ENCODE measurements at places on chromosomes 5 and 9.
A peak's percentile ranks its signal among the peaks of the same experiment; 100 is the strongest.

DNA sequence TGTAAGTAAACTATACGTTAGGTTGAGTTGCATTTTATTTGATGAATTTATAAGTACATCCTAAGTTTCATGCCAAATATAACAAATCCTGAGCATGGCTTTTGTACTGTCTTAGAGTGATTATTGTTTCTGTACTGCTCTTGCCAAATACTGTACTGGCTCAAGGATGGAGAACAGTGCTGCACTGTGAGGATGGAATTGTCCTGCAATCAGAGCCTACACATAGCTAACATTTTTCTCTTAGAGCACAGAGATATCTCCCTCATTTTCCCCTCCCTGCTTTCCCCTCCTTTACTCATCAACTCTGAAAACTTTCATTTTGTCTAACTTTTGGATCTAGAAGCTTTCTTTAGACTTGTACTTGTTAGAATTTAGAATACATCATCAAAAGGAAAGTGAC lies 28.3 kb downstream of the LRRC70 start:
- no peak for DNase-seq

DNA sequence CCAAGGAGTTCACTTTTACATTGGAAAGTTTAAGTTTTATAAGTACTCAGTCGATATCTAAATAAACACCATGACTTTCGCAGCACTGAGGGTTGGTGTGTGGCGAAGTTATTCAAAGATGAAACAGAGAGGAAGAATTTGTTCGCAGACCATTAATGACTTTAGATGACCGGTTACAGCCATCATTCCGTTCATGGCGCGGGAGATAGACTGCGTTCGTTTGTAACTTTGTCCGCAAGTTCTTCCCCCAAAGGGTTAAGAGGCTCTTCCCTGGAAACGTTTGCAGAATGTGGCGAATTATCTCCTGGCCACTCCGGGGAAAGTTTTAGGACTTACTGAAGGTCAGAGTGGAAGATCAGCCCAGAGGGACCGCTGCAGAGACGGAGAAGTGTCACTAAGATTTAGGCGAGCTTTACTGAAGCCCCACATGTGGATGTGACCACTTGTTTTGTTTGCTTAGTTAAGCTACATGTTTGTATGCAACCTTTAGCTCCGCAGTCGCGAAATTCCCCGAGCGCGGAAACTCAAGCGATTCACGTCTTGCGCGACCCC lies 2.2 kb upstream of the FOXD1 start:
- DNase-seq: no peak

- DNase-seq: no peak
Observed at GRCh38 chr5:139748505-139748826, 47.1 kb upstream of the PSD2 start.

- no peak for DNase-seq
Observed at GRCh38 chr9:134226221-134226930, 62.0 kb upstream of the RNU6ATAC start.

DNA sequence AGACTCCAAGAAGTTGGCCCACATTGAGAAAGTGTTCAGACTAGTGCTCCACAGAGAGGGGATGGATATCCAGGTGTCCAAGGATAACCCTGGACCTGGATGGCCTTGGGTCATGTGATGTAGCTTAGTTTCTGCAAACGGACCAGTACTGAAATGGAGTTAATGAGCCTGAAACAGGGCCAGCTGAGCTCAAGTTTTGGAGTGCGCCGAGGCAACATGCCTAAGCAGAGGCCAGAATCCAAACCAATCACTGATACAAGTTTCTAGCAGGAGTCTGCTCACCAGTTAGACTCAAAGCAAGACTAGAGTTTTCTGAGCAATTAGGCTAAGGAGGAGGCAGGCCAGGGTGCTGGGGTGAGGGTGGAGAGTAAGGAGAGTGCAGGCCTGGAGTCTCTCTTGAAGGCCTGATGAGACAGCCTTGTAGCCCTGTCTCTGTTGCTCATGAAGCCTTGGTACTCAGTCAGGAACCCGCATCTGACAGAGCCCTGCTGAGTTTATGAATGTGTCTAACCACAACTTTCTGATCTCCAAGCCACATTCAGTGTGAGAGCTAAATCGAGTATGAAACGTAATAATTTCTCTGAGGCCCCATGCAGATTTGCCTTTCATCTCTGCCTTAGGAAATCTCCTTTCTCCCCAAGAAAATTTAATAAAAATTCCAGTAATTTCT lies 68.9 kb upstream of the EQTN start:
- no peak for DNase-seq

GRCh38 chr9:90333226-90333625 lies 309.4 kb downstream of the DIRAS2 start:
- DNase-seq: no peak

DNA sequence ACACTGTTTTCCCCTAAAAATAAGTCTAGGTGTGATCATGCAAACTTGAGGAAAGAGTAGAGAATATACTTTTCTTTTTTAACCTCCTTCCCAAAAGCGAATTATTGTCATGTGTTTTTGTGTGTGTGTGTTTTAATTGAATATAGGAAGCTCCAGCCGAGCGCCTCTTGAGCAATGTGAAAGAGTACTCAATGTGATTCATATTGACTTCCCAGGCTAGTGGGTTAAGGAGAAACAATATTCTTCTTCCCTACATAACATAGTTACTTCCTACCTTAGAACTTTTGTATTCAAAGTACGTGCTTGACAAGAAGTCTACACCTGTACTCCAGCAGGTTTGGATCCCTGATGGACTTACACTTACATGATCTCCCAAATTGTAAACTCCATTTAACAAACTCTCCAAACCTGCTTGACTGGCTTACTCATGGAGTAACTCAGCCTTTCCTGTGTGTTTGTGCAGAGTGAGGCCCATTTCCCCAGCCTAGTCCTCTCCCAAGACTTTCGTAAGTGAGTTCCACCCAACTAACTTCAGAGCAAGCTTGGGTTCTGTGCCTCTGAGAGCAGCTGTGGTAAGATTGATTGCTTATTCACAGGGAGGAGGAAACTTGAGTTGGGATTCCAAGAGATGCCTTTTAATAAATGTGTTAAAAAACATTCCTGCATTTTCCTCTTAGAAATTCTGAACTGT lies 9.3 kb downstream of the SLC28A3 start:
- DNase-seq: no peak

- peak; percentile 46 for DNase-seq
Observed at GRCh38 chr9:124774129-124774978, 2.6 kb upstream of the OLFML2A start.

GRCh38 chr9:16417749-16418148 lies 452.7 kb downstream of the BNC2 start:
- no peak for DNase-seq

DNA sequence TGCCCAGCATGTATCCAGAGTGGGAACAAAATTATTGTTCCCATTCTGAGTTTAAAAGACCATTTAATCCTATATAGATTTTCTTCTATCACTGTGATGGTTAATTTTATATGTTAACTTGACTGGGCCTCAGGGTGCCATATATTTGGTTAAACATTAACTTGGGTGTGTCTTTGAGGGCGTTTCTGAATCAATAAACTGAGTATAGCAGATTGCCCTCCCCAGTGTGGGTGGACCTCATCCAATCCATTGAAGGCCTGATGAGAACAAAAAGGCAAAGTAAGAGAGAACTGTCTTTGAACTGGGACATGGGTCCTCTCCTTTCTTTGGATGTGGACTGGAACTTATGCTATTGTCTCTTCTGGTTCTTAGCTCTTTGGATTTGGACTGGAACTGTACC lies 17.3 kb downstream of the RIOK2 start:
- no peak for DNase-seq

GRCh38 chr5:149580808-149581191 lies 498 bp upstream of the ARHGEF37 start:
- no peak for DNase-seq

DNA sequence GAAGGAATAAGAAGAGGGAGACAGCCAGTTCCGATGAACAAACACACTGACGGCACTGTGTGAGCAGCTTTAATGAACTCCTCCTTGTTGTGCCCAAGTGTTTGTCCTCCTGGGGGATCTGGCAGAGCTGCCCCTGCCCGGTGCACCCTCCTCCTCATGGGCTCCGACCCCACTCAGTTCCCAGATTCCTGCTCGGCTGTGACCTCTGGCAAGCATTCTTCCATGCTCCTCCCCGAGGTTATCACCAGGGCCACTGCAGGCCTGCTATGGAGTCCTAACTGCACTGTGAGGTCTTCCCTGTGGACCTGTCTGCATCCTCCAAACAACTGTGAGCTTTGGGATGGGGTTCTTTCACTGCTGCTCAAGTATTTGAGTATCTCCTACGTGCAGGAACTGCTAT lies 142.2 kb downstream of the DCP2 start:
- no peak for DNase-seq

DNA sequence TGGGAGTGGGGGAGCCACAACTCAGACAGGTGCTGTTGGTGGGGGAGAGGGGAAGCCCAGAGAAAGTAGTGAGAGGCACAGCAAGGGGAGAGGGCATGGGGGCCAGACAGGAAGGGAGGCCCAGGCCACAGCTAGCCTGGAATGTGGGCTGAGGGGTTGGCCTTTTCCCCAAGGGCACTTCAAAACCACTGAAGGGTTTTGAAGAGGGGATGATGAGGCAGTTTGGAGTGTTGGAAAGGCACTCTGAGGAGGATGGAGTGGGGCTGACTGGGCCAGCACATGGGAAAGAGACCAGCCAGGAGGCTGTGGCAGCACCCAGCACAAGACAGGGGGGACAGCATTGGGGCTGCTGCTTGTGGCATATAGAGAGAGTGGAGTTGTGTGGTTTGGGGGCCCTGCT lies 3.8 kb downstream of the PSD2 start:
- no peak for DNase-seq

- no peak for DNase-seq
Observed at GRCh38 chr5:29051509-29051908, 2013.1 kb upstream of the CDH9 start.

DNA sequence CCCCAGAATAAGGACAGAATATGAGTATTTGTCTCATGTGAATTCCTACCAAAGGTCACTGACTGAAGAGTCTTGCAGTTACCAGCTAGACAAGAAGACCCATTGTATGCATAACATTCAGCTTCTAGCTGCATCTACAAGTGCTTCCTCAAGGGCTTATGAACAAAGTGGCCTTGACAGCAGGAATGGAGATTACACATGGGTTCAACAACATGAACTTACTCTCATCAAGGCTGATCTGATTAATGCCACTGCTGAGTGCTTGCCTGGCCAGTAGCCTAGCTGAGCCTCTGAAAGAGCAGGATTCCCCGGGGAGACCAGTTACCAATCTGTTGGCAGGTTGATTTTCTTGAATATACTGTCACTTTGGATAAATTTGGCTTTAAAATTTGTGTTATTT lies 76.7 kb upstream of the CHD1 start:
- DNase-seq: no peak

DNA sequence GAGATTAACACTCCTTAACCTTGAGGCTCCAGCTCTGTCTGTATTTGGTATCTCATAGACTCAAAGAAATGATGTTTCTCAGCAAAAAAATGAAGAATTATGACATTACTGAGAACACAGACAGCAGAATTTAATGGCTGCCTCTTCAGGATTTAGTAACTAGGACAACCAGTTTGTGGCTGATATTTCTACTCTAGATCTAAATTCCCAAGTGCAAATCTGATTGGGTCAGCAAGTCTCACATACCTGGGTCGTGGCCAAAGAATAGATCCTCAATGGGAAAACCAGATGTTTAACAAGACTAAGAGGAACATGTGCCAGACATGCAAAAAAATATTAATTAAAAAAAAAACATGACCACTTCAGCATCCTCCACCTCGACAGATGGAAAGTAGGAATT lies 608.9 kb downstream of the DTWD2 start:
- no peak for DNase-seq

DNA sequence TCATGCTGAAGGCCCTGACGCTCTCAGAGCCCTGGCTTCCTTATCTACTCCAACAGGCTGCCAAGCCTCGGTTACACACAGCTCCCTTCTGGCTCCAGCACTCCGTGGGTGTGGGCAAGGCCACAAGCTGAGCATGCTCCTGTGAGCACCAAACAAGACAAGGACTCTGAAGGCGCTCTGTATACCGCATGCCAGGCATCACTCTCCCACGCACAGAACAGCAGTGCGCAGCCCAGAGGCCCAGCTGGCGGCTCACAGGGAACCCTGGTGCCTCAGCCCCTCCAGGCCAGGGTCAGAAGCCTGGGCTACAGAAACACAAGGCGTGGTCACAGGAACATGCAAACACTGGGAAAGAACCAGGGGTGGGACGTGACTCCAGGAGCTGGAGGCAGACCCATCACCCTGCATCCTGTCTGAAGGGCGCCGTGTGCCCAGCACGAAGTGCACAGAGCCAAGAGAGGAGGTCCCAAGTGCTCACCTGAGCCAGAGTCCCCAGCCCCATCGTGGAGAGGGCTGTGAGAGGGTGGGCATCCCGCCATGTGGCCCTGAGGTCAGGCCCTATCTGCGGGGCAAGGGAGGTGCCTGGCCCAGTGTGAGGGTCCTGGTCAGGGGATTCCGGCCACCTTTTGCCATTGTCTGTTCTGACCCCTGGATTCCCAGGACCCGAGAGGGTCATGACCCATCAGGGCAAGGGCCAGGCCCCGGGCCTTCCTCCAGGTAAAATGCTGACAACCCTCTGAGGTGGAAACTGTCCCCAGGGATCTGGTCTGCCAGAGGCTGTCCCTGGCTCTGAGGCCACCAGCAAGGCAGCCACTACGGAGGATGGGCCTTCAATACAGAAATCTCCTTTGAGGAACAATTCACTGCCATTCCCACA lies 54.7 kb downstream of the COL23A1 start:
- no peak for DNase-seq

GRCh38 chr9:122579874-122580273 lies 3.3 kb downstream of the OR1L8 start:
- no peak for DNase-seq

GRCh38 chr9:81575956-81576355 lies 113.4 kb downstream of the TLE1 start:
- DNase-seq: no peak

- no peak for DNase-seq
Observed at GRCh38 chr9:136576269-136576626, 30.4 kb upstream of the NOTCH1 start.

GRCh38 chr9:89236955-89237573 lies 58.4 kb upstream of the SHC3 start:
- DNase-seq: no peak

GRCh38 chr5:11166923-11167322 lies 405.9 kb upstream of the DAP start:
- no peak for DNase-seq

GRCh38 chr5:54531546-54531945 lies 14.0 kb downstream of the SNX18 start:
- DNase-seq: no peak

DNA sequence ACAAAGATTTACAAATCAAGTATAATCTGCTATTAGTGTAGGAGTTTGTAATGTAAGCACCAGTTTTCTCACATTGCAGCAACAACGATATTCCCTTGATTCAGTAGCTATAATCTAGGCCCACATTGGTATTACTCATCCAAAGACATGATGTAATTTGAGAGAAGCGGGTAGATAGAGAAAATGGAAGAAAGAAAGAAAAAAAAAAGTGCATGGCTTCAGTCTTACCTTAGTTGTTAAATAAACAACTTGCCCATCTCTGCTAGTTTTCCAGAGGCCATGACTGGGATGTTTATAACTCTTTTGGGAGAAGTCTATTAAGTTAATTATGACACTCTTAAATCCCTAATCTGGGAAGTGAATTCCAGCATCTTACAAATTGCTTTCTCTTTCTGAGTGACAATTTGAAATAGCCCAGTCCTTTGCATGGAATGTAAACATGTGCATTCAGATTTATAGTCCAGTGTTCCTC lies 2.8 kb downstream of the MELK start:
- no peak for DNase-seq

GRCh38 chr5:91499943-91500531 lies 116.9 kb upstream of the ARRDC3 start:
- peak; percentile 57 for DNase-seq

- no peak for DNase-seq
Observed at GRCh38 chr5:28914297-28914696, 1875.9 kb upstream of the CDH9 start.

- DNase-seq: no peak
Observed at GRCh38 chr5:87008751-87009560, 258.7 kb upstream of the RASA1 start.
